ENCODE measurements at places on chromosomes 11 and 22.

DNA sequence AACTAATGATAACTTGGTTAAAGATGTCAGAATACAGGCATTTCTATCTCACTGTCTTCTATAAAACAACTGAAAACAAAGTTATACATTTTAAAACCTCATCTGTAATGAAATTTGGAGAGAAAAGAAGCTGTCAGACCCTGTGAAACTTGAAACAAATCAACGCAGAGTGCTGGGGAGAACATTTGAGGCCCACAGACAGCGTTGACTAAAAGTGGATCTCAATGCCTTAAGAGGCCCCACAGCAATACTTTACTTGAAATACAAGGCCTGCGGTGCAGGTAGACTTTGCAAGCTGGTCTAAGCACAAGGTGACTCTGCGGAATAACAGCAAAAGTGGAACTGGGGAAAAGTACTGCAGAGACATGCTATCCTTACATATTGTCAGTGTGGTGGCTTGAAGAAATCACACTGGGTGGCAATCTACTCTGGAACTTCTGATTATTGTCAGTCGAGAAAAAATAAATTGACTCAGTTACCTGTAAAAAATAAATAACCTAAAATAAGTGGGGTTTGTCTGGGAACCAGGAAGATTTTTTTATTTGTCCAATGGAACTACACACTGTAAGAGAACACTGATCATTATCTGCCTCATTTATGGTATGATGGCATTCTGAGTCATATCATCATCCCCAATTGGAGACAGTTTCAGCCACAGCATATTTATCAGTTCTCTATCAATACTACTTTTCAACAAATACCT lies 138.9 kb downstream of the LUZP2 start:
- DNase-seq: no peak

DNA sequence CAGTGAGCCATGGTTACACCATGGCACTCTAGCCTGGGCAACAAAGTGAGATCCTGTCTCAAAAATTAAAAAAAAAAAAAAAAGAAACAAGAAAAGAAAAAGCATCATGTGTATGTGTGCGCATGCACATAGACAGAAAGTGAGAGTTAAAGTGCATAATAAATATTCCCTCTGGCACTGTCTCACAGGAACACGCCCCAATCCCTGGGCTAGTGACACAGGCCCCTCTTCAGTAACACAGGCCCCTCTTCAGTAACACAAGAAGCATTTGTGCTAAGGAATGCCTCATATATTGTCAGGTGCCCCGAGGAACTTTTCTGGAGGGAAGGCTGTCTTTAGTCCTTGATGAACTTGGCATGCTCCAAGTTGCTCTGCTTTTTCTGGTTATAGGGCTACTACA lies 57.5 kb downstream of the RPL27A start:
- DNase-seq: no peak

- DNase-seq: no peak
These were observed 27.8 kb upstream of the CARS1 start for GRCh38 chr11:3085052-3085451.

- DNase-seq: no peak
These were observed 11.1 kb downstream of the ZP1 start for GRCh38 chr11:60878245-60879101.

- DNase-seq: no peak
These were observed 3.1 kb downstream of the MAML2 start for GRCh38 chr11:96339706-96340554.

DNA sequence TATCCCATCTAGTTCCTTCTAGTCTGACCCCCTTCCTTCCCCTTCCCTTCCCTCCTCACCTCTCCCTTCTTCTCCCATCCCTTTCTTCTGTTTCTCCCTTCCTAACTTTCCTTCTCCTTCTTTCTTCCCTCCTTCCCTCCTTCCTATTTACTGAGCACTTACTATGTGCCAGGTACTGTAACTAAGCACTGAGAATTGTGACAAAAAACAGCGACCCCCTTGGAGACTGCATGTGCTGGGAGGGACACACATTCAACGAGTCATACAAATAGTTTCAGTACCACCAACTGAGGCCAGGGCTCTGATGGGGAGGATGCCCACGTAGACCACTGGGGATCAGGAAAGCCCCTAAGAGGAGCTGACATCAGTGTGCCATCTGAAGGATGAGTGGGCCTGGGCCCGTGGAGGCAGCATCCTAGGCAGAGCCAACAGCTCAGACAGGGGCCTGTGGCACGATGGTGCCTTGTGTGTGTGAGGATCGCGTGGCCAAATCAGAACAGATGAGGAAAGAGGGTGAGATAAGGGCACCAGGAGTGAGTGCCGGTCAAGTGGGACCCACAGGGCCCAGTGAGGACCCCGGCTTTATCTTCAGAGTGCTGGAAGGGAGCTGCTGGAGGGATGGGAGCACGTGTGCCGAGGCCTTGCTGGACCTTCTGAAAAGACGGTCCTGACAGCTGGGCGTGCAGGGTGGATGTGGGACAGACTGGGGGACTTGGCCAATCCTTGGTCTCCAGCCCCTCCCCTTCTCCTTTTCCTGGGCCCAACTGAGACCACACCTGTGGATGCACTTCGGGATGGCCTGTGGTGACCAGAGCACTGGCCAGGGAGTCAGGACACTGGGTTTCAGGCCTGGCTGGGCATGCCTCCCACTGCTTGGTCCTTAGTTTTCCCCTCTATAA lies 38.4 kb upstream of the CRYBB3 start:
- no peak for DNase-seq

DNA sequence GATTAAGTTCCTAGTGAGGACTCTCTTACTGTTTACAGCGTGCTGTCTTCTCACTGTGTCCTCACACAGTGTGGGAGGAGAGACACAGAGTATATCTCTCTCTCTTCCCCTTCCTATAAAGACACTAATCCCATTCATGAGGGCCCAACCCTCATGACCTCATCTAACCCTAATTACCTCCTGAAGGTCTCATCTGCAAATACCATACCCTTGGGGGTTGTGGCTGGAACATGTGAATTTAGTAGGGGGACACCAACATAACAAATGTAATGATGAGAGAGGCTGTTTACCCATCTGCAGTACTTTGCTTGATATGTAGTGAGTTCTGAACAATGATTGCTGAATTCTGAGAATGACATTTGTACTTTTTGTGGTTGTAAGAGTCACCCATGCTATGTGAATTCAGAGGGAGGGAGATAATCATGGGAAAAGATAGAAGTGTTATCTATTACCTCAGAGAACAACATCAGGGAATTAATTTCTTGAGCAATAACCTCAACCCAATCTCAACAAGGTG lies 4.9 kb upstream of the OR52W1 start:
- DNase-seq: no peak
